Stimulated activated CD8-positive, alpha-beta memory T cell treated with anti-CD3 and anti-CD28 coated beads, Interleukin-4, amount 100 ng/mL, for 1 hour (primary cell): ENCODE measurements at places on chromosomes 13 and 19.

DNA sequence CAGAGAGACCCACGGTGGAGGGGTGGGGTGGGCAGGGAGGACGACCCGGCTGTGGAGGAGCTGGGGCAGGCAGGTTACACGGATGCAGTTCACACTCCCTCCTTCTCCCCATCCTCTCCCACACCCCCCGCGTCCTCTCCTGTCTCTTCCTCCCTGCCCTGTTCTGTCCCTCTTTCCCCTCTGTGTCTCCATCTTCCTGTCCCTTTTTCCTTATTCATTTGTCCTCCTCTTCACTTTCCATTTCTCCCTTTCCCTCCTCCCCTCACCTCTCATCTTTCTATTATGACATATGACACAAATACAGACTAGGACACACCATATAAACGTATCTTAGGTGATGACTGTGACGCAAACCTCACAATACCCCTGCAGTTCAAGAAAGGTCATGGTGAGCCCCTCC is 96.6 kb downstream of the SCGB2B2 start:
- DNase-seq, result no peak

- DNase-seq, result no peak
These were observed 1.4 kb upstream of the RCBTB1 start for GRCh38 chr13:49586717-49587116.

- DNase-seq, result no peak
These were observed 38.9 kb upstream of the KATNAL1 start for GRCh38 chr13:30346153-30346788.

GRCh38 chr19:48752496-48753365 is at the start of gene FUT1:
TSS of gene FUT1 (minus strand) at chr19:48752641. CDS start at chr19:48751281, 1,360 bp downstream.
- no peak for DNase-seq

DNA sequence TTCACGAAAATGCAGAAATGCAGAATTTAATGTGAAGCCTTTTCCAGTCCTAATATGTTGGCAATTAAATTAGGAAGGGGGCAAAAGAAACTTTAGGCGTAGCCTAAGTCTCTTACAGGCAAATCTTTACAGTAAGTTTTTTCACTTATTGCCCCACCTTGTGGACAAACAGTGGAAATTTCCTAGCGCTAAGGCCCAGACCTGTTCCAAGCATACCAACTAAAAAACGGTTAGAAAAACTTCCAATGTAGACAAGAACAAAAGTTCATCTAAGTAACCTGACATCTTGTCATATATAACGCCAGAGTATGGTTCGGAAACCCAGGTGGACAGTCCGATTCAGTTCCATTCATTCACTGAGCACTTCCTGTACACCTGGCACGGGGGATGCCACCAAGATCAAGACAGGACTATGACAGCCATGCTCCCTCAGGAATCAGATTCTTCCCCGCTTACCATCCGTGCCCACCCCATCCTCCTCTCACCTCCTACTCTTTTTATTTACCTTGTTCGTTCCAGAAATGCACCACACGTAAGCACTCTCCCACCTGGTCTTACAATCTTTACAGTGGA is 4.9 kb downstream of the ZAR1L start:
- DNase-seq, result no peak

GRCh38 chr13:75365724-75366173 is 116.2 kb downstream of the TBC1D4 start:
- DNase-seq, result no peak
